Epithelial cell of alveolus of lung (primary cell): ENCODE measurements at places on chromosomes 7 and 10. TPM values are rescaled to one million over a fixed set of nuclear protein-coding genes. Genes with fewer than 3 reads are reported as not detected.

Gene ELAPOR2
- total RNA-seq, result 1.3 and 12.9 TPM in 2 replicates

Gene ZP3
- 0.72 and 2.1 TPM in 2 replicates for total RNA-seq

Gene MYH16
- total RNA-seq, result 0.26 TPM in 1 of 2 replicates, not detected in the other

Gene PRKCQ
- 0.24 and 0.65 TPM in 2 replicates for total RNA-seq

Gene FAM131B
- 3.1 and 3.9 TPM in 2 replicates for total RNA-seq

Gene XRCC2
- 1.2 and 2.1 TPM in 2 replicates for total RNA-seq

Gene BBS9
- total RNA-seq, result 10.0 and 11.1 TPM in 2 replicates

Gene NOLC1
- total RNA-seq, result 59.4 and 68.0 TPM in 2 replicates

Gene PRLHR
- not detected in 2 replicates for total RNA-seq

Gene EPHA1
- total RNA-seq, result 0.32 and 0.91 TPM in 2 replicates

Gene IQUB
- total RNA-seq, result 0.13 and 0.24 TPM in 2 replicates

Gene EPHB6
- total RNA-seq, result 10.5 and 23.0 TPM in 2 replicates

Gene GIMAP1
- under 0.01 TPM in 1 of 2 replicates, not detected in the other for total RNA-seq

Gene PUS7
- 11.3 and 31.4 TPM in 2 replicates for total RNA-seq
